ENCODE measurements at places on chromosomes 2 and 18.
A peak's percentile ranks its signal among the peaks of the same experiment; 100 is the strongest.

DNA sequence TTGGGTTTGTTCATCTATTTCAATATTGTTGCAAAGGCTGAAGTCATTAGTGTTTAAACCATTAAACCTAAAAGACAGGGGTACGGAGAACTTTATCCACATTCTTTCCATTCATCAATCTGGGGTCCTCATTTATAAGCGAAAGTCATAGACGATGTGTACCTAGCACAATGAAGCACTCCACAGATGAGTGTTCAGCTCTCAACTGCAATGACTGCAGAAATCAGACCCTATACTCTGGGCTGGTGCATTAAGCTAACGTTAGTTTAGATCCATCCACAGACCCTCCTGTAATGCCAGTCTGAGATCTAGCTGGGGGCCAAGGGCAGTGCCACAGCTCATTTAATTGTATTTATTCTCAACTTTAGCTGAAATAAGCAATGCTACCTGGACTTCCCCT is 155.2 kb downstream of the AFF3 start:
- DNase-seq = no peak

DNA sequence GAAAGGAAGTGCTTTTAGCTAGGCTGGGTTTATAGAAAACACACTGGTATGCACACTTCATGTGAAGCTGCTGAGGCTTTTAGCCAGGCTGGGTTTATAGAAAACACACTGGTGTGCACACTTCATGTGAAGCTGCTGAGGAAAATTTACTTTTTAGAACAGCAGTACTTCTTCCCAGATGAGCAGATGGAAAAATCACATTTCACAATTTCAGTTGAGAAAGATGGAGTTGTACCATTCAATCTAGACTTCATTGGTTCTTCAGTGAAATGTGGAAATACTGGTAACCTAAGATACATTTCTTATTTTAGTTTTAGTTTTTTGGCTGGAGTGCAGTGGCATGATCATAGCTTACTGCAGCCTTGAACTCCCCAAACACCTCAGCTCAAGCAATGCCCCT is 11.1 kb downstream of the SNTG2 start:
- DNase-seq = no peak

DNA sequence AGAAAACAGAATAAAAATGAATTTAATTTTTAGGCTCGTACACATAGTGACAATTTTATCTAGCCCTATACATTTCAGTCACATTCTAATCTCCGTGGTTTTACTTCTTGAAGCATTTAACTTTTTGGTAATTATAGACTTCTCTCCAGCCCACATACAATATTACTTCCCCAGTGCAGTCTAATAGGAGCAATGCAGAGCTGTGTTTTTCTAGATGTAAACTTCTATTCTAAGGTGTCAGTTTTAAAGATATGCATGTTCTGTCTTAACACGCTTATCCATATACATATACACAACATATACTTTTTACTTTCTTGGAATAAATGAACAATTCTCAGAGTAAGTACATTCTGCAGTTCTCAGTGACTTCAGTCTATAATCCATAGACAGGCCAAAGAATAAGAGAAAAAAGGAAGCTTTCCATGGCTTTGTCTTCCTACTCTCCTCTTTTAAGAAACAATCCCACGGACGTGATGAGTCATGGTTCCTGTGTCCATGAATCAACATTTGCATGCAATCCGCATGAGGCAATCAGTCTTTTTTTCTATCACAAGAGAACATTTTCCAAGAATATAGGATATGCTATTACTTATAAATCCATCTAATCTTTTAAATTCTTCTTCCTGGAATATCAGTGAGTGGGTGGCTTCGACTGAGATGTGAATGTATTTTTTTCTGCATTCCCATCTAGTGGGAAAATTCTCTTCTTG is 42.8 kb downstream of the CCDC102B start:
- DNase-seq = peak; percentile 95

- DNase-seq = no peak
Observed at GRCh38 chr2:1799174-1799573, 54.9 kb upstream of the PXDN start.

DNA sequence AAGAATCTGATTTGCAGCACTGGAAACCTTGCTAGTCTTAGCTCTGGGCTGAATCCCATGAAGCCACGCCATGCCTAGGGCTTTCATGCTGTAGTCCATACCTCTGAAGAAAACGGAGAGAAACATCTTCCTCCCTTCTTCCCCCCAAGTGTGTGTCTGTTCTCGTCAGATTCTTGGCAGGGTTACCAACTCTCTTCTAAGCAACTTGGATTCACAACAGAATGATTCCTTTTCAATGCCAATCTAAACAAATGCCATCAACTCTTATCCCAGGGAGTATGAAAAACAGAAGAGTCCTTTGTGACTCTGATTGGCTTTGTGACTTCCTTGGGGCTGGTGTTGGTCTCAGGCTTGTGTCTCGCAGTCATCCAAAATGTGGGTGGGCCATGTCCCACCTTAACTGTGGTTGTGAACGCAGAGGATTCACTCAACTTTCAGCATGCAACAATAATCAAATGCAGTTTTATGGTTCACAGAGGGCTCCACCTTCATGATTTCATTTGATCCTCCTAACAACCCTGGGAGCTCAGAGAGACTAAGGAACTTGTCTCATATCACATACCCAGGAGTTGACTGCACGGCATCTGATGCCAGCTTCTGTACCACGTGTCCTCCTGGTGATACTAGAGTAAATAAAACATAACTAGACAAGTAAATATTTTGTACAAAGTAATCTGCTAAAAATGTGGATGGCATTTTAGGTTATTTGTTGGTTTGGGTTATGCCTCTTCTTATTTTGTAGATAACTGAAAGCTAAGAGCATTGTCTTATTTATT is 186.0 kb upstream of the TNP1 start:
- DNase-seq = peak; percentile 44

DNA sequence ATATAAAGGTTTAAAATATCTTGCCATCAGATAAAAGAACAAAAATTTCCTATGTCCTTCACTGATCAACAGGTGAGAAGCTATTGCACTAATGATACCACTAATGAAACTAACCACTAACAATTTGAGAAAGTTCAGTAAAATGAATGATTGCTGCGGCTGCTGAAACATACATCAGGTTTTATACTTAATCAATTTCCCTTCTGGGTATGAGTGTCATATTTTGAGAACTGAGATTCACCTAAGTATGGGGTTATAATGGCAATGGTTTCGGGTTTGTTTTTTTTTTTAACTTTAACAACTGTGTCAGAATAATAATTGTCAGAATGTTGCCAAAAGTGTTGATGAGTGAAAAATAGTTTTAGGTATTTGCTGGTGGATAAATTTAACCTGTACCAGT is 151.3 kb upstream of the SLC39A10 start:
- no peak for DNase-seq

GRCh38 chr2:1277634-1278033 is 135.6 kb upstream of the TPO start:
- DNase-seq = no peak

DNA sequence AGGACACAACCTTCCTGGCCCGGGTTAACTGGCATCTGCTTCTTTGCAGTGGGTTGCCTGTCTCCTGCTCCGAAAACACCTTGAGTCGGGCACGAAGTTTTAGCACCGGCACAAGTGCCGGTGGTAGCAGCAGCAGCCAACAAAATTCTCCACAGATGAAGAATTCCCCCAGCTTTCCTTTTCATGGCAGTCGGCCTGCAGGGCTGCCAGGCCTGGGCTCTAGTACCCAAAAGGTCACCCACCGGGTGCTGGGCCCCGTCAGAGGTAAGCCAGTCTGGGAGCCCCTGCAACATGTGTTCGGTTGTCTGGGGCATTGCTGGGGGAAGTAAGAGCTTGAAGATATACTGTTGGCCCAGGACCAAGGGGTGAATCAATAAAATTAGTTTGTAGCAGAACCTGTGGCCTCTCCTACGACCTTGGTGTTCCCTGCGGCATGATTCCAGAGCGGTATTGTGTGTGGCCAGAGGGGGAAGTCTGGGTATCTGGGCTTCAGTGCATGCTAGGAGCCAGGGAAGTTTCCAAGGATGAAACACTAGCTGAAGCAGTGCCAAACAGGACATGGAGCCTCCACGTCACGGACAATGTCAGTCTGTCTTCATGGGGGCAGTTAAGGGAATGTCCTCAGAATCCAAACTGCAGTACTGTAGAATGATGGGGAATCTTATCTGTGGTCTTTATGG is 7.8 kb downstream of the AGBL5 start:
- DNase-seq = no peak

GRCh38 chr18:12038082-12038638 is 55.5 kb upstream of the ANKRD62 start:
- DNase-seq = no peak

DNA sequence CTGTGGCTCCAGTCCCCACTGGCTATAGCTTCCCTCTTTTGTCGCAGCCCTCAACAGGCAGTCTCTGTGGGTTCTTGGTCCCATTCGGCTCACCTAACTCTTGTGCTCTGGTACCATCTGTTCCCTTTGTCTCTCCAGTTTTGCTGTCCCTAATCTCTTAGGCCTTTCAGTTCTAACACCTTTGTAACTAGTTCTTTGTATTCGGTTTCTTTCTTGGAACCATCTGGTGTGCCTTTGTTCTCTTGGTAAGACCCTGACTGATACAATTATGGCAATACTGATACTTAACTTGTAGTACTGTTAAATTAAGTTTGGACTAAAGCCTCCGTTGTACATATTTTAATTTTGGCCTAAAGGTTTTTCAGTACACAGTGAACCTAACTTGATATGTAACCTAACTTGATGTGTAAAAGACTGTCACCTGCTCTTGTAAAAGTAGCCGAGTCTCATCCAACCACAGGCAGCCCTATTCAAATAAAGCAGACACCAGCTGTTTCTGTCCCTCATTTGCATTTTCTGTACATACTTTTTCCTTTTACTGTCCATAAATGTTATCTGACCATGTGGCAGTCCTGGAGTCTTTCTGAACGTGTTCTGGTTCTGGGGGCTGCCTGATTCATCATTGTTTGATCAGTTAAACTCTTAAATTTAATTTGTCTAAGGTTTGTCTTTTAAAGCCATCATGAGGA is 4.8 kb upstream of the MRPL44 start:
- no peak for DNase-seq

GRCh38 chr18:22084547-22084946 is 84.8 kb upstream of the GATA6 start:
- no peak for DNase-seq

DNA sequence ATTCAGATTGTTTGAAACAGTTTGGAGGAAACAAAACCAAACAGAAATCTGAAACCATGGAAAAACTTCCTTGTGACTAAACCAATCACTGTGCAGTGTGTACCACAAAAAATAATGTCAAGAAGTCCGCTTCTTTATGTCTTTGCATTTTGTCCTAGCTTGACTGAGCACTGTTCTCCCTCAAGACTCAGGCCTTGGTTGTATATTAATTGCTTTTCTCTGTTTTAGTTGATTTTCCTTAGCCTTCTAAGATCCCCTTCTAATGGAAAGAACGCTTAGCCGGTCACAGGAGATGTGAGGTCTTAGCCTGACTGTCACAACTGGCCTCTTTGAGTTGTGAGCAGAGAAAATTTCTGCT is 56.6 kb downstream of the LCLAT1 start:
- no peak for DNase-seq

DNA sequence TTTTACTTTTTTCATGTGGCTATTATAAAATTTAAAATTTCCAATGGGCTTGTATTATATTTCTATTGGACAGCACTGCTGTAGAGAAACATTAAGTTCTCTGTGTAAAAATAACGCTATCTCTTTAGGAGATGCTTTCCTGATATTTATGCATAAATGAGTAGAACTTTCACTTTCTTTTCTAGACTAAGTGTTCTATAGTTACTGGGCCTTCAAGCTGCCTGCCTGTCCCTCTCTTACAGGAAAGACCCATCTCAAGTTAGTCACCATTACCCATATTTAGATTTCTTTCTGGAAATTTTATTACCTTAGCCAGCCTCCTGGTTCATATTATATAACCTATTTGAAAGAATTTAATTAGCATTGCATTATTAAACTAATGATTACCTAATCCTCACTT is 4.8 kb downstream of the ITGA4 start:
- DNase-seq = no peak

GRCh38 chr2:8525582-8526402 is 156.1 kb upstream of the ID2 start:
- DNase-seq = peak; percentile 6

DNA sequence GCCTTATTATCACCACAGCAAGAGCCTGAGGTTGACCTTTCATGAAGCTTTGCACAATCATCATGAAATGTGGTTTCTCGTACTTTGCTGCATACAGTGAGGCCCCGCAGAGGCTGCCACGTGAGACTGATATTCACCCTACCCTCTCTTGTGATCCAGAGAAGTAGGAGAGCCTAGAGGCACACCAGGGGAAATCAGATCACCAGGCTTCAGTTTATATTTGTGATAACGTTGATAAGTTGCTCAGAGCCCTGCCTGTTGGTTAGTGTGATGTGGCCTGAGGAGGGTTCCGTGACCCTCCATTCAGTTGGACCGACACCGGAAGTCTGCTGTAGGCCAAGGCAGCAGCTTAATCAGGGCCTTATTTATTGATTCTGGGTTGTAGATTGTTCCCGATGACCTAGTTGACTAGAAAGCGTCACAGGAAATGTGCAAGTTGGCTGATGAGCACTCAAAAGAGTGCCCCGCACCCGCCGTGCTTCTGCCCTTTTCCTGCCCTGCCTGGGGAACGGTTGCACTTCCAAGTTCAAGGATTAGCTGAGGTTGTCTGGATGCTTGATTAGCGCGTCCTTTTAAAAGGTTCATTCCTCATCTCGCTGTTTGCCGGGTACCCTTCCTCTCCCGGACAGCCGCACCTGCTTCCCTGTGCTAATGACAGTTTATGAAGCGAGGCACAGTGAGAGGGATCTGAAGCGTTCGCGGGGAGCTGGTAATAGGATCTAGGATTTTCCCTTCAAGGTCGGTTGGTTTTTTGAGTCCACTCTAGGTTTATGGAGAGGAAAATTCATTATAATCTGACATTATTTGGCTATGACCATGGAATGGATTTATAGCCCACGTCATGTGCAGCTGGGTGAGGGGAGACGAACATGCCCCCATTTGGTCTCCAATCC is 146.4 kb downstream of the SH3RF3 start:
- no peak for DNase-seq

DNA sequence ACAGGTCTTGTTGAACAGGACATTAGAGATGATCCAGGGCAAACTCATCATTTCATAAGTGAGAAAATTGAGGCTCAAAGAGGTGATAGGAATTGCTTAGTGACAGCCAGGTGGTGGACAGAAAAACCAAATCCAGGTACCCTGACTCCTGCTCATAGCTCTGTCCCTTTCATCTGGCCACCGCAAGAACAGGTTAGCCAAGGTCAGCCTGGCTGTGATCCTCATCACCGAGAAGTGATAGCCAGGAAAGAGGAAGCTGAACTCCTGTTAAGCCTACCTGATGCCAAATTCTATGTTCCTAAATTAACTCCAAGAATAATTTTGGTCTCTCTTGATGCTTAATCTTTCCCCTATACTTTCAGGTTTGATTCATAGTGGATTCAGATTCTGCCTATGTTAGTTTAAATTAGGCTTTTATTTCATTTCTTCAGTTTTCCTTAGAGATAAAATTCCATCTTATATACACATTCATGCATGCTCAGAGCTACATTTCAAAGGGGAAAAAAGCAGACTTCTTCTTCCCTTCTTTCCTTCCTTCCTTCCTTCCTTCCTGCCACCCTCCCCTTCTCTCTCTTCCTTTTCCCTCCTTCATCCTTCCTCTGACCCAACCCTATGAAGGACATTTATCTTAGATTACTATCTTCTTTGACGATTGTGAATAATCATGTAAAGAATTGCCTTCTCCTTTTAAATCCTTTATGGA is 17.3 kb upstream of the CRIM1 start:
- DNase-seq = no peak

Measured in fibroblast of the aortic adventitia (primary cell).